ENCODE measurements at places on chromosomes 3 and 15.

DNA sequence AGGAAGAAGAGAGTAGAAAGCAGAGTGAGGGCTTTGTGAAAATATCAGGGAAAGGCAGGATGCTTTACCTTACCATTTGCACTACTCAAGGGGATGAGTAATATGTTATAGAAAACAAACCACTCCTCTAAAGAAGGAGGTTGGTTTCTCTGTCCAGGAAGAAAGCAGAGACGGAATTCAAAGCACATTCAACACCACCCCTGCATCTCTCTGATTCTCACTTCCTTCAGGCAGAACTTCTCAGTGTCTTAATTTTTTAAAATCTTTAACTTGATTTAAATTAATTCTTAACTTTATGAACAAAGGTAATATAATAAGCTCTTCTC lies 82.4 kb downstream of the NR2F2 start:
- DNase-seq, result no peak

DNA sequence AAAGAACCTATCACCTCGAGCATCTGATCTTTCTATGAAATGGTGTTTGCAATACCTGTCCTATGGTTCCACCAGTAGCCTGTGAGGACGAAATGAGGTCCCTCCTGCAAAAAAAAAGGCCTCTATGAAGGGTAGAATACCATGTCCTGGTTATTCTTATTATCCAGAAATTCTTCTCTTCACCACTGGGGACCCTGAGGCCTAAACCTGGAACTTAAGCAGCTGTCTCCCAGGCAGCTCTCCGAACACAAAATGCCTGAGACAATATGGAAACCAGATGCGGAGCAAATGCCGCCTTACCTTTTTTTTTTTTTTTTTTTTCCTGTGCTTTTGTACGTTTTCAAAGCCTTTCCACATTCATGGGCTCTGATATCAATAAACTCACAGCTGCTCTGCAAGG lies 62.1 kb upstream of the WNT5A start:
- no peak for DNase-seq

DNA sequence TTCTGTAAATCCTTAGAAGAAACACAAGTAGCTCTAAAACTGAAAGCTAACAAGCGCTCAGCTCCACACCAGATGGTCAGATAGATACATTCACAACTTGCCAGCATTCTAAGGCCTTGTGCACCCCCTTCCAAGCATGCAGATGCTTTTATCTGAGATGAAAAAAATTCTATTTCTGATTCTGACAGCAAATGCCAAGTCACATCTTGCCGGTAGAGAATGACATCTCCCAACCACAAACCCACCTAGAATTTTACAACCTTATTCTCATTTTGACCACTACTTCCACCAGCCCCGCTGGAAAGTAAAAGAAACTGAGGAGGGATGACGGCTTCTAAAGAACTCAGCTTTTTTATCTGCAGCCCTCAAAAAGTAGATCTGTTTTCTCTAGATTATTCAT lies 57.7 kb downstream of the SUMF1 start:
- no peak for DNase-seq

DNA sequence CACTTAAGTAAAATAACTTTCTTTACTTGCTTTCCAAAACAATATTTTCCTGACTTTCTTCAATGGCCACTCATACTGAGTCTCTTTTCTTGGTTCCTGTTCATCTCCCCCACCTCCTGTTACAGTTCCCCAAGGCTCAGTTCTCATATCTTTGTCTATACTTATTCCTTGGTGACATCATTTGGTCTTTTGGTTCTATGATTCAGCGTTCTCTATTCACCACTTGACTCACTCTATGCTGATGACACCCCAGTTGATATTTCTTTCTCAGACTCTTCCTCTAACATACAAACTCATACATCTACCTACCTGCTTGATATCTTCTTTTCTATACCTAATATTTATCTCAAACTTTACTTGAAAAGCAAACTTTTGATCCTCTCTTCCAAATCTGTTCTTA lies 85.0 kb upstream of the P3H2 start:
- DNase-seq, result no peak

DNA sequence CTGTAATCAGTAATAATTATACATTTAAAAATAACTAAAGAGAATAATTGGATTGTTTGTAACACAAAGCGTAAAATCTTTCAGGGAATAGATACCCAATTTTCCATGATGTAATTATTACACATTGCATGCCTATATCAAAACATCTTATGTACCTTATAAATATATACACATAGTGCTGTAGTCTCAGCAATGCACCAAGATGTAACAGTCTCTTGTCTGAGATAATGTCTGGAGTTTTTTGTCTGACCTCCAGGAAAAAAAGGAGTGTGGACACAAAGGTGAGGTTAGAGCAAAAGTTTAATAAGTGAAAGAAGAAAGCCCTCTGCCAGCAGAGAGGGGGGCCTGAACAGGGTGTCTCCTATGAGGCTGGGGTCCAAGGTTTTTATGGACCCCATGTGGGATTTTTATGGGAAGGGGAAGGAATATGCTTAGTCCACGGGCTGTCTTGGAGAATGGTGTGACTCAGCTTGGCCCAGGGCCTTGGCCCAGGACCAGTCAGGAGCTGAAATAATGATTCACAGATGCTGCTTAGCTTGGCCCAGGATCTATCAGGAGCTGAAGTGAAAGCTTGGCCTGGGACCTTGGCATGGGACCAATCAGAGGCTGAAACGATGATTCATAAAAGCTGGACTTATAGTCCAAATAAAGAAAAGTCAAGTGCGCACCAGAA lies 545.0 kb downstream of the ZPLD1 start:
- DNase-seq, result peak; percentile 91

GRCh38 chr3:80238152-80238551 lies 470.4 kb upstream of the ROBO1 start:
- DNase-seq, result no peak

GRCh38 chr3:111603679-111604078 lies 8.5 kb upstream of the ZBED2 start:
- no peak for DNase-seq

- DNase-seq, result no peak
Measured at GRCh38 chr3:137669519-137670060, 94.5 kb upstream of the SOX14 start.

GRCh38 chr3:124063197-124063909 lies 71.4 kb upstream of the ROPN1 start:
- no peak for DNase-seq

GRCh38 chr15:88745696-88746095 lies 57.5 kb upstream of the ACAN start:
- DNase-seq, result no peak

DNA sequence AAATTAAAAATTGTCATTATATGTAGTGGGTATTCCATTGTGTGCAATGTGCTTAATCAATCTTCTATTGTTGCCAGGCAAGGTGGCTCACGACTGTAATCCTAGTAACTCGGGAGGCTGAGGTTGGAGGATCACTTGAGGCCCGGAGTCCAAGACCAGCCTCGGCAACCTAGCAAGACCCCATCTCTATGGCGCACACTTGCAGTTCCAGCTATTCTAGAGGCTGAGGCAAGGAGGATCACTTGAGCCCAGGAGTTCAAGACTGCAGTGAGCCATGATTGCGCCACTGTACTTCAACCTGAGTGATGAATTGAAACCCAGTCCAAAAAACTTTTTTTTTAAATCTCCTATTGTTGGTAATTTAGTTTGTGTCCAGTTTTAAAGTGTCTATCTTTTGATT lies 33.4 kb upstream of the ABHD2 start:
- DNase-seq, result no peak

DNA sequence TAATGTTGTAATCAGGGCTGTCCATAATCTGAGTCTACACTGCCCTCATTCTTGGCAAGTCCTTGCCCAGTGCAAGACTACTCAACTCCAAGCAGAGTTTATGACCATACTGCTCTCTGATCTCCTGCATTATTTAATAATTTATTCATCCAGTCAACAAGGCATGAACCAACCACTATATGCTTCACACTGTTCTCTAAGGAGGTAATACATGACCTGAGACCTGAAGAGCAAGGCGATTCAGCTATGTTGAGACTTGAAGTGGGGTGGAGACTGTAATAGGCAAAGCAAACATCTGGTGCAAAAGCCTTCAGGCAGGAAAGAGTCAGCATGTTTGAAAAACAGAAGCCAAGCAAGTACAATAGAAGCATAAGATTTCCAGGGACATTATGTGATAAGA lies 1362.8 kb downstream of the ROBO2 start:
- no peak for DNase-seq

Measured in aorta (tissue), 5 donors.